Spinal cord (tissue), 10 donors: ENCODE measurements at places on chromosomes 13 and 19.

DNA sequence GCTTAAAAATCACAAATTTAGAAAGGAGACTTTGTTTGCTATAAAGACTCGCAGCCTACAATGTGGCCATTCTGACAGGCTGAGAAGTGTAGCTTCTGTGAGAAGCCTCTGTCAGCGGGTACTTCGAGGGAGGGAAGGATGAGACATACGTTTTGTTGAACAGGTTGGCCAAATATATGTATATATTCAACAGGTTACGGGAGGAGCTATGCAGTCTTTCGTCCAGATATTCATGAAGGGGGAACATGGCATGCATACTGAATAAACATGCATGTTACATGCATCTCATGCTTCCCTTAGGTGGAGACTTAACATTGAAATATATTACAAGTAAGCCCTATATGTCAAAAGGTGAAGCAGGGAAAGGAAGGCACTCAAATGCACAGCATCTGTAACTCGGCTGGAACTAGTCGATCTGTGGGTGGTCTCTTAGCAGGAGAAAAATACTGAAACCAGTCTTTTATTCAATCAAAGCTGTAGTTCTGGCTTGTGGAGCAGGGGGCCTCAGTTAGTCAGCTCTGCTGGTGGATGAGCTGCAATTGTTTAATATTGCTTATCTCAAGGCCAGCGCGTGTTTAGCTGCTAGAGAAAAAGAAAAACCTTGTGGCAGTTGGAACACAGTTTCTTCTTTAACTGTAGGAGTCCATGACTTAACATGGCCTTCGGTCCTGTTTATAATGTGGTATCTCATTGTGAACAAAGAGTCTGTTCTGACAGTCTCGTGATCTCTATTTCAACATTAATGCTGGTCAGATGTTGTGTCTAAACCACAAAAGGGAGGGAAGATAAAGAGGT, 94.3 kb downstream of the FAM216B start:
- peak overlapping the region; percentile 3 for H3K27ac ChIP-seq
- peaks cover 2% of the 10 kb centered on the region for H3K27me3 ChIP-seq
- no peaks in the 10 kb centered on the region for H3K36me3 ChIP-seq
- peak; percentile 88 for DNase-seq
- no peak overlapping the region for H3K4me3 ChIP-seq
- H3K4me1 ChIP-seq: no peaks in the 10 kb centered on the region

GRCh38 chr13:94933936-94934335, 221.6 kb upstream of the SOX21 start:
- no peak overlapping the region for H3K4me3 ChIP-seq
- H3K27me3 ChIP-seq: no peaks in the 10 kb centered on the region
- no peaks in the 10 kb centered on the region for H3K4me1 ChIP-seq
- no peak for DNase-seq

GRCh38 chr13:51825165-51825592, 19.8 kb downstream of the TMEM272 start:
- H3K4me3 ChIP-seq: no peak overlapping the region
- no peak for DNase-seq
- H3K4me1 ChIP-seq: peaks cover 7% of the 10 kb centered on the region
- H3K36me3 ChIP-seq: no peaks in the 10 kb centered on the region
- H3K27ac ChIP-seq: no peak overlapping the region
- H3K27me3 ChIP-seq: no peaks in the 10 kb centered on the region

DNA sequence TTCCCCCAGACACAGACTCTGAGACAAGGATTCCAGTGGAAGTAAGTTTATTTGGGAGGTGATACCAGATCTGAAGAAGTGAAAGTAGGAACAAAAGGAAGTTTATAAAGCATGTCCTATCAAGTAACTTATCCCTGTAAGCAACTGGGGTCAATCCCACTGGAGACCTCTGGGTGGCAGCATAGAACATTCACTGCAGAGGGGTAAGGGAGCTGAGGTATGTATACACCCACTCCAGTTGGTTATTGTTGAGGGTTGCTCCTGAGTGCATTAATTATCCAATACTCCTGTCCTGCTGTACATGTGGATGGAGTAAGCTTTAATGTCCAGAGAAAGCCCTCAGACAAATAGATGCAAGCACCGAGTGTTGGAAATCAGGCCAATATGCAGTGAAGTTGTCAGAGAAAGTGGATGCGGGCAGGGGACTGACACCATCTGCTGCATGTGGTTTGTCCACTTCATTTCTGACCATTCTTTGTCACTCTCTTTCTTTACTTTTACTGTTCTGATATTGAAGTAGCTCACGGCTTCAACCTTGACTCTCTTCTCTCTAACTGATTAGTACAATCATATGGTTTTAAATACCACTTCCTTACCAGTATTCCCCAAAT, 46.7 kb downstream of the NOTCH3 start:
- H3K36me3 ChIP-seq: no peaks in the 10 kb centered on the region
- no peak overlapping the region for H3K4me3 ChIP-seq
- H3K27me3 ChIP-seq: no peaks in the 10 kb centered on the region
- no peaks in the 10 kb centered on the region for H3K4me1 ChIP-seq
- no peak overlapping the region for H3K27ac ChIP-seq
- DNase-seq: peak; percentile 7

- no peaks in the 10 kb centered on the region for H3K4me1 ChIP-seq
- H3K36me3 ChIP-seq: no peaks in the 10 kb centered on the region
- DNase-seq: no peak
Observed at GRCh38 chr13:111876506-111876905, 190.4 kb upstream of the SOX1 start.

- no peaks in the 10 kb centered on the region for H3K27me3 ChIP-seq
- no peaks in the 10 kb centered on the region for H3K36me3 ChIP-seq
- DNase-seq: peak; percentile 61
- H3K4me3 ChIP-seq: no peak overlapping the region
Observed at GRCh38 chr13:37736045-37736444, 133.5 kb downstream of the TRPC4 start.

DNA sequence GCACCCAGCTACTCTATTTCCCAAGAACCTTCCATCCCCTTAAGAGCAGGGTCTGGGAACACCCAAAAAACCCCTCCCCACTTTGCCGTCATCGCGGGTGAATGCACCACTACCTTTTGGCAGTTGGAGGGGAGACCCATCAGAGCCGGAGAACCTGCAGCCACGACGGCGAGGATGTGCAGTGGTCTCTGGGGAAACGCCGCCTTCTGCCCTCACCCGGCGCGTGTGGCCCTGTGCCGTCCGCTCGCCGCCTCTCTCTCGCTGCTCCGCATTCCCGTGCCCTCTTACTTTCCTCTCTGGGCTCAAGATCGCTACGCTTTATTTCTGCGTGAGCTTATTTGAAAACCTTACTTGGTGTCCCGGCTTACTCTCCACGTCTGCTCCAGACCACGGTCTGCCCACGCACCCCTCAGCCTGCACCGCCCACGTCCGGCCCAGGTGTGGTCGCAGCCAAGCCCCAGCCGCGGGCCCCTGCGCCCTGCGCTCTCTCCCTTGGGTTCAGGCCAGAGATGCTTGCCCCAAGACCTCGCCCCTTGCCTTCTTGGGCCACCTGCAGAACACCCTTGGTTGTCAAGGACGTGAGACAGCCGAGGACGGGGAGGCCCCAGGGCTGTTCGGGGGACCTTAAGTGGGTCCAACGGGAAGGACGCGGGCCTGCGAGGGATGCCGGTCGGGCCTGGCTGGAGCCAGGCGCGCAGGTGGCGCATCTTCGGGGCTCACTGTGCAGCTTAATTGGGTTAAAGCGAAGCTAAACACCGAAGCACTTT, 2.0 kb upstream of the MAB21L1 start:
- no peak for DNase-seq
- H3K4me1 ChIP-seq: peaks cover 17% of the 10 kb centered on the region
- peaks cover 11% of the 10 kb centered on the region for H3K36me3 ChIP-seq
- H3K4me3 ChIP-seq: no peak overlapping the region
- no peak overlapping the region for H3K27ac ChIP-seq
- peaks cover 42% of the 10 kb centered on the region for H3K27me3 ChIP-seq

- no peak overlapping the region for H3K27ac ChIP-seq
- H3K27me3 ChIP-seq: no peaks in the 10 kb centered on the region
- no peak for DNase-seq
- no peaks in the 10 kb centered on the region for H3K36me3 ChIP-seq
Observed at GRCh38 chr13:99004978-99005377, 27.1 kb upstream of the DOCK9 start.

DNA sequence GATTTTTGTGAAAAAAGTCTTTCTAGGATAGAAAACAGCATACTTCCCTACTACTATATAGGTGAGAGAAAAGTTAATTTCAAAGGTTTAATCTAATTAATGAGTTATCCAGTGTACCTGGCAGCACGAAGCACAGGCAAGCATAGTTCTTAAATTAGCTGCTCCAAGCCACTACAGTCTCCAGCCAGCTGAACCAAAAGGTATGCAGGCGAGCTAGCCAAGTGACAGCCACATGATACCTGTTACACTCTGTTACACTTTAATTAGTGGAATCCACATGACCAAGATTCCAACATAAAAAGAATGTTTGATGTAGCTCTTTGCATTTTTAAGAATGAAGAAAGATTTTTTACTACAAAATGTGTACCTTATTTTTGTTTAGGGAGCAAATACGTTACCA, 15.5 kb downstream of the SLC25A30 start:
- H3K27me3 ChIP-seq: no peaks in the 10 kb centered on the region
- no peak for DNase-seq
- H3K4me3 ChIP-seq: no peak overlapping the region
- peaks cover 32% of the 10 kb centered on the region for H3K36me3 ChIP-seq
- no peaks in the 10 kb centered on the region for H3K4me1 ChIP-seq
- H3K27ac ChIP-seq: no peak overlapping the region

DNA sequence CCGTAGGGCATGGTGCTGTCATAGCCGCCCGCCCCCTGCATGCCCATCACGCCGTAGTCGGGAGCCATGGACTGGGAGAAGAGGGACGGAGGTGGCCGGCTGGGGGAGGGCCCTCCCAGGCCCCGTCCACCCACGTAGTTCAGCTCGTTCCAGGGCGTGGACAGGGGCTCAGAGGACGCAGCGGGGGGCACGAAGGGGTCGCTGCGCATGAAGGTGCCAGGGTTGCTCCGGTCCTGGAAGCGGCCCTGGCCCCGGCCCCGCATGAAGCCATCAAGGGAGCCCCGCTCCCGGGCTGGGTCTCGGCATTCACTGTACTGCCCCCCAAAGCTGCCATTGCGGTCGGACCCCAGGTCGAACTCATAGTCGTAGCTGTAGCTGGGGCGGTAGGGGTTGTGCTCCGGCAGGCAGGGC, 6.7 kb downstream of the AKAP8 start:
- peaks cover 30% of the 10 kb centered on the region for H3K4me1 ChIP-seq
- H3K27me3 ChIP-seq: no peaks in the 10 kb centered on the region
- no peak for DNase-seq

DNA sequence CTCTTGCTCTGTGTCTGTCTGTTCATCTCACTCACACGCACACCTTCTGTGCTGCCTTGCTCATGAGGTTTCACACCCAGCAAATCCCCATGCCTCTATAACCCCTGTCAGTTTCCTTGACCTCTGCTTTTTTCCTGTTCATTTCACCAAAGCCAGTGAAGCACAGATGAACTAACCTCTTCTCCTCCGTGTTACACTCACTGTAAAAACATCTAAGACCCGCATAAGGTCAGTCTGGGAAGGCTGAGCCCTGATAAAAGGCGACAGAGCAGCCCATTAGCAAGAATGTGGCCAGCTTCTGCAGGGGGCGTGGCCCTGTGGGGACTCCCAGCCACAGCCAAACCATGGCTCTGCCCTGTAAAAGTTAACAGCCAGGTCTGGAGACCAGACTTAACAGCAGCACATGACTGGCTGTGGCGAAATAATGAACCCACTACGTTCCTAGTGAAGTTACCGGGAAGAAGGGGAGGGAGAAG, 42.8 kb upstream of the NPAS1 start:
- peaks cover 7% of the 10 kb centered on the region for H3K36me3 ChIP-seq
- H3K4me3 ChIP-seq: no peak overlapping the region
- peaks cover 70% of the 10 kb centered on the region for H3K4me1 ChIP-seq
- no peak for DNase-seq

- H3K27ac ChIP-seq: no peak within 1 kb of the TSS
- H3K36me3 ChIP-seq: no peaks in the 10 kb centered on the region
- no peak for DNase-seq
- no peak within 1 kb of the TSS for H3K4me3 ChIP-seq
Observed at GRCh38 chr19:3178377-3178972, at the start of gene S1PR4. S1PR4 (plus strand) TSS chr19:3178769; CDS start chr19:3178793, 24 bp downstream.

DNA sequence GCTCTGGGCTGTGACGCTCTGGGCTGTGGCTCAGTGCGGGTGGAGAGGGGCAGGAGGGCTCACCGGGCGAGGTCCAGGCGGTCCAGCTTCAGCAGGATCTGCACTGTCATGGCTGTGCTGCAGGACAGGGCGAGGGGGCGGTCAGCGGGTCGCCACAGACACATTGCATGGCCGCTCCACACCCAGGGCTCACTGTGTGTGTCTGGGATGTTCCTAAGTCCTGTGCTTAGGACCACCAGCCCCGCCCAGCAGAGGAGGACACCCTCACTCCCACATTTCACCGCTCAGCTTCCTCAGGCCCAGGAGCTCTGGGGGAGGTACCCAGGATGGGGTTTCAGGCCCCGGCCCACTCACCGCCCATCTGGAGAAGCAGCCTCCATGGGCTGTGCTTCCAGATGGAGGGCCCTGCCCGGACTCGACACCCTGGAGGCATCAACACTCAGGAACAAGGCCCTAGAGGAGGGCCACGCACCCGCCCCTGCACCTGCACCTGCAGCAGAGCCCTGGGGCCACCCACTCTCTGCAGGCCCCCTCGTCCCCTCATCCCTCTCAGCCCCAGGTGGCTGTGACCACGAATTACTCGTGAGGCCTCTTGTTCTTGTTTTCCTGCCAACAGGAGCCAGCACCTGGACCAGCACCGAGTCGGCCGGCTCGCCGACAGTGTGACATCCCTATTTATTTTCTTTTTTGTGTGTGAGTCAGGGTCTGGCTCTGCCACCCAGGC, 9.7 kb upstream of the CERS1 start:
- peaks cover 88% of the 10 kb centered on the region for H3K36me3 ChIP-seq
- no peak for DNase-seq
- H3K27ac ChIP-seq: peak overlapping the region; percentile 85
- peaks cover 67% of the 10 kb centered on the region for H3K4me1 ChIP-seq
- H3K27me3 ChIP-seq: no peaks in the 10 kb centered on the region

DNA sequence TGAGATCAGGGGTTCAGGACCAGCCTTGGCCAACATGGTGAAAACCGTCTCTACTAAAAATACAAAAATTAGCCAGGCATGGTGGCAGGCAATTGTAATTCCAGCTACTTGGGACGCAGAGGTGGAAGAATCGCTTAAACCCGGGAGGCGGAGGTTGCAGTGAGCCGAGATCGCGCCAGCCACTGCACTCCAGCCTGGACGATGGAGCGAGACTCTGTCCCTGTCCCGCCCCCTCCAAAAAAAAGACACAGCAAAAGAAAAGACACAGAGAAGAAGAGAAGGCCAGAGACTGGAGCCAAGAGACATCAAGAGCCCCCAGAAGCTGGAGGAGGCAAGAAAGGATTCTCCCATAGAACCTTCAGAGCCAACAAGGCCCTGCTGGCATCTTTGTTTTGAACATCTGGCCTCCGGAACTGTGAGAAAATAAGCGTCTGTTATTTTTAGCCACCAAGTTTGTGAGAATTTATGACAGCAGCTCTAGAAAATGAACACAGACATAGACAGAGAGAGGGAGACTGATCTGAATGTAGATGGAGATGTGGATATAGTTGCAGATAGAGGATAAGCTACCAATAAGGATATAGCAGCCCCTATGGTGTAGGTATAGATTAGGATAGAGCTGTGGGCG, 25.7 kb upstream of the PNMA8B start:
- H3K36me3 ChIP-seq: no peaks in the 10 kb centered on the region
- H3K27me3 ChIP-seq: no peaks in the 10 kb centered on the region
- H3K4me3 ChIP-seq: no peak overlapping the region
- DNase-seq: no peak
- H3K27ac ChIP-seq: no peak overlapping the region
- no peaks in the 10 kb centered on the region for H3K4me1 ChIP-seq
